Astrocyte of the hippocampus (primary cell): ENCODE measurements at places on chromosomes 5 and 9.
A peak's percentile ranks its signal among the peaks of the same experiment; 100 is the strongest.

DNA sequence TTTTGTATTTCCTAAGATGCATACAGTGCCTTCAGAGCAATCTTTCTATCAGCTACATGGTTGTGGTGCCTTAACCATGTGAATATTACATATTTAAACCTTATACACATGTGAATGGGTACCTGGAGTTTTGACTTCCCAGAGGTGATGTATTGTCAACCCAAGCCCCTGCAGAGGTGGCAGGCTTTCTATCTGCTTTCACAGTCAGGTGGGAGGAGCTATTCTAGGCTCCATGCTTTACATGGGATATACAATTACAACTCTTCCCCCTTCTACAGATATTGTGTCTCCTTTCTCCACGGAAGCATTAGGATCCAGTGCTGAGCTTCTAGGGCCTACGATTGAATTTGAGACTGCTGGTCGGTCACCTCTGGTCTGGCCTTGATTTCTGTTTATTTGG, 89.8 kb upstream of the TUT7 start:
- DNase-seq: no peak

DNA sequence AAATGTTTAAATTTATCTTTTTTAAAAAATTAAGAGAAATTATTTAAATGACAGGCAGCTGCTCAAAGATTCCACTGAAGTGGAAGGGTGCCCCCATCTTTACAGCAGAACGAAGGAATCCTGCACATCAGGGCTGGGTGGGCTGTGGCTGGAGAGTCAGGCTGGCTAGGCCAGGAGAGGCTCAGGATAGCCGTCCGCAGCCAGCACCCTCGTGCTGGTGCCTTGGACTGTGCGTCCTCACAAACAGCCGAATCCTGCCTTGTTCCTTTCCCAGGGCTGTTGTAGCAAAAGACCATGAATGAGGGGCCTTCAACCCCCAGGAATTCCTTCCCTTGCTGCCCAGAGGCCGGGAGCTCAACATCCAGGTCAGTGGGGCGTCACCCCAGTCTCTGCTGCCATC, 64.6 kb upstream of the FCN1 start:
- no peak for DNase-seq

- DNase-seq: peak; percentile 23
Measured at GRCh38 chr5:148915224-148915817, 88.9 kb downstream of the ADRB2 start.

DNA sequence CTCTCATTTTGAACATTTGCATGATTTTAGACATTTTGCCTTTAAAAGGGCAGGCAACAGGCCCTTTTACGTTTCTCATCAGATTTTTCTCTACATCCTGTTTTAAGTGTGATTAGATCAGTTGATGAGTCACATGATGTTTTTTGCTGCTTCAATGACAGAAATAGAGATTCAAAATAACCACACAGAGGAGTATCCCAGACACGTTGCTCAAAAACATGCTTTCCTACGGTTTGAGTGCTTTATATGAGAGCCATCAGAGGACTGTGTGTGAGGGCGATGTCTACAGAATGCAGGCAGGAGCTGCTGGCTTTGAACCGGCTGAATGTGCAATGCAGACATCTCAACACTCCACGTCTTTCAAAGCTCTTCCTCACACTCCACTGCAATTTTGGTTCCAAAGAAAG, 42.1 kb downstream of the OTULIN start:
- peak; percentile 32 for DNase-seq

- peak; percentile 39 for DNase-seq
Measured at GRCh38 chr5:91712718-91713117, 329.6 kb upstream of the ARRDC3 start.
